LNCaP clone FGC (cell line): ENCODE measurements at places on chromosomes 1 and 21.

GRCh38 chr1:27527890-27528817, 38.2 kb upstream of the WASF2 start:
- DNase-seq, result no peak

DNA sequence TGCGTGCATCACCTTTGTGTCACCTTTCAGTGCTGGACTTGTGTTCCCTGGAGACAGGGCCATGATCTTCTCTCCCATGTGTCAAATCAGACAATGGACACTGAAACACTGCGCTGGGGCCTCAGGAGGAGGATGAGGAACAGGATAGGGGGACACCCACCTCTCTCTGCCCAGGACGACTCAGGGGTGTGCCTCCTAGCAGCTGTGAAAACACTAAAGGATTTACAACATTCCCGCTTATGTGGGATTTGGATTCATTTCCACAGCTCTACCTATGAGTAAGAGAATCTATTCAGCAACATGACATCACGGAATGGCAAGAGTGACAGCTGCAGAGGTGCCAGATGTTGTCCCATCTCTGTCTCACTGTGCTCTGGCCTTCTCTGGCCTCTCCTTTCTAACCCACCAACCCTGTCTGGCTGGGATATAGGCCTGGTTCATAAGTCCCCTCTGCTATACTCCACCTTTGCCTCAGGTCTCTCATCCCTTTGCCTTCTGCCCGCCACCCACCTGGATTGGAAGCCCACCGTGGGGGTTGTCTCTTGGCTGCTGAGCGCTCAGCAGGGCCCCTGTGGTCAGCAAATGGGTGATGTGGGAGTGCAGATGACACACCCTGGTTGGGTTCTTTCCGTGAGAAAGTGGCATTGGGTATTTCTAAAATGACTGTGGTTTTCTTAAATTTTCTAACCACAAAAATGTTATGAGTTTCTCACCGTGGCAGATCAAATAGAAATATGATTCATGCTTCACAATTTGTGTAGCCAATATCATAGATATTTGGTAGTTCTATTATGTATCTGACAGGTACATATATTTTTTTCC, 47.1 kb upstream of the TLR5 start:
- no peak for DNase-seq

DNA sequence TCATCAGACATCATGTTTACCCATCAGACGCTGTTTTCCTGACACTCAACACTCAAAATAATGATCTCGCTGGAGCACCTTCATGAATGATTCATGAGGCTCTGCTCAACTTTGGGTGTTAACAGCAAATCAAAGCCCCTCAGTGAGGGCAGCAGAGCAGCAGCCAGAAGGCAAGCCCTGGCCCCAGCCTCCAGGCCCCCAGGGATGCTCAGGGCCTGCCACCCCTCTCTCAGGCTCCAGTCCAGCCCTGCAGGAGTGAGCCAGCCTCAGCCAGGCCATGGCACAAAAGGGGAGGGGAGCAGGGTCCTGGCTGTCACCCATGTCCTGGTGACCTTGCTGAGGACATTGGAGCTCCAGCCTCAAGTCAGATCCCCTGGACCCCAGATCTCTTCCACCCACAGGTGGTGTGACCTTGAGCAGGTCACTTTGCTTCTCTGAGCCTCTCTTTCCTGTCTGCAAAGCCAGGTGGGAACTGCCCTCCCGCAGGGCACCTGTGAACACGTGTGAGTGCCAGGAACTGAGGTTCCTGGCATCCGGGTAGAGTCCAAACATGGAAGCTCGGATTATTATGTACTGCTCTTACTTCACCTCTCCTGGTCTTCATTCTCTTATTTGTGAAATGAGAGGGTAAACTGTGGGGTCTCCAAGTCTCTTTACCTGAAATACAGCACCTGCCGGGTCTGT, 161.6 kb upstream of the VAMP3 start:
- DNase-seq, result no peak

- no peak for DNase-seq
Observed at GRCh38 chr1:113027007-113027406, 46.0 kb upstream of the LRIG2 start.

GRCh38 chr1:185250063-185250462, 67.0 kb downstream of the IVNS1ABP start:
- DNase-seq, result no peak

DNA sequence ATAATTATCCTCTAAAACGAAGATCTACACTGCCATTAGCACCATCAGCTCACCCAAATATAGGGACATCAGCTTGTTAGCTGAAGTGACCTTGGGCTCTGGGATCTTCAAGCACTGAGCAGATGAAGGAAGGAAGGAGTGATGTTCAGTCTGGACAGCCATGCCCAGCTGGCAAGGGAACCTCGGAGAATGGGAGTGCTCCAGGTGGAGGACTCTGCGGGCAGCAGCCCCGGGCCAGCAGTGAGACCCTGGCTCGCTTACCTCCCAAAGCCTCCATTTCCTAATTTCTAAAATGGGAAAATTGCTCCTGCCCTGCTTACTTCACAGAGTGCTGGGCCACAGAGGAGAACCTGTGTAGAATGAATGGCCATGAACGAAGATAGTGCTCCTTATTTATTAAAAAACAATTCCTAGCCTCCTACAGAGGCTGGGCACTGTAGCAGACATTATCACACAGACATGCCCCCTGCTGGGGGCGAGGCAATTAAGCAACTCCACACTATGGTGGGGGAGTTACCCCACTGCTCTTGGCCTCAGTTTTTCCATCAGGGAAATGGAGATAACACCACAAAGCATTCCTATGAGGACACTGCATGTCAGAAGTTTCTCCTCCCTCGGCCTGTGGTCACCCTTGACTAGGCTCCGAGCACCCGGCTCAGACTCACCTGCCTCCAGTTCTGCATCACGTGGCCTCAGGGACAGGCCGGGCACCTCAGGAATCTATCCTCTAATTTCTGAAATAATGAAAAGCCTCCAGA, 117.6 kb downstream of the KCNN3 start:
- no peak for DNase-seq

- DNase-seq, result no peak
Observed at GRCh38 chr1:54417123-54417522, 10.9 kb upstream of the SSBP3 start.

- DNase-seq, result no peak
Observed at GRCh38 chr1:2194319-2194897, at the start of gene FAAP20. TSS of gene FAAP20 (minus strand) at chr1:2194772. CDS start at chr1:2194749, 23 bp downstream.

- DNase-seq, result no peak
Observed at GRCh38 chr1:16903054-16903453, 7.3 kb downstream of the RNU1-2 start.

DNA sequence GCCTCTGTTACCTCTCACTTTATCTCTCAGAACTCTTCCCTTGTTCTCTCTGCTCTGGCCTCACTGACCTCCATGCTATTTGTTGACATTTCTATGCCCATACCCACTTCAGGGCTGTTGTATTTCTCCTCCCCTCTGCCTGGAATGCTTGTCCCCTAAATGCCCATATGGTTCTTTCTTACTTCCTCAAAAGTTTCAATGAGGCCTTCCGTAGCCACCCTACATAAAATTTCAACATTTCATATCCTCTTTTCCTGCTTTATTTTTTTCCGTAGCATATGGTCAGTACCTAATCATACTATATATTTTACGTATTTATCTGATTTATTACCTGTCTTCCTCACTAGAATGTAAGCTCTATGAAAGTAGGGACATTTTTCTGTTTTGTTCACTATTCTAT, 47.1 kb upstream of the ZYG11A start:
- DNase-seq, result no peak

DNA sequence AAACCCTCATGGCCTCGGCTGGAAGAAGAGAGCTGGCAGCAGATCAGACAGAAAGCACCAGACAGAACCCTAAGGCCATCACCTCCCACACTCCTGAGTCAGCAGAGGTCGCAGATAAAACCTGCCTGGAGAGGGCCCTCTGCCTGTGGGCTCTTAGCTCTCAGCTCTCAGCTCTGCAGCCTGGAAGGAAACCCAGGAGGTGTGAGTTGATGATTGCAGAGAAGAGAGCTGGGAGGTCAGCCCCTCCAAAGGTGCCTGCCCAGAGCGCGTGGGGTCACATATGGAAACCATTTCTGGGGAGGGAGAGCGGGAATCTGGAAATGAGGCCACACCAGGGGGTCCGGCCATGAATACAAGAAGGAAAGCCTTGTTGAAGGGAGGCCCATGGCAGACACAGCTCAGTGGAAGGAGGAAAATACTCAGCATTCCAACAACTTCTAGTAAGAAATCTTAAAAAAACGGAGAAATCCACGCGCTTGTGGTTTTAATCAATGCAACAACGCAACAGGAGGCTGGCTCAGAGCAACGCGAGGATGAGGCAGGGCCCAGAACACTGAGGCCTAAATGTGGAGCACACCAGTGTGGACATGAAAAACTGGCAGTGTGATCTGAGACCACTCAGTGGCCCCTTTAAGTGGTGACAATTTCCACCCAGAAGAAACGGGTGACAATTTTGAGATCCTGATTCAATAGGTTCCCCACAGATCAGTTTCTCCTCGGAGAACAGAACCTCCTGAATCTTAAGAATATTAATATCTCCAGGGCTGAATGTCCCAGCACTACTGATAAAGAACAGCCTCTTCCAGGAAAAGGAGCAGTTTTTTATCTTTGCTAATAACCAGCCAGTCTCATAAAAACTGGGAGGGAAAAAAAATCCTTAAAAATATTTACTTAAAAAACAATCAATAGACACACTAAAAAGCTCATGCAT, 45.7 kb downstream of the PSMG1 start:
- DNase-seq, result no peak

DNA sequence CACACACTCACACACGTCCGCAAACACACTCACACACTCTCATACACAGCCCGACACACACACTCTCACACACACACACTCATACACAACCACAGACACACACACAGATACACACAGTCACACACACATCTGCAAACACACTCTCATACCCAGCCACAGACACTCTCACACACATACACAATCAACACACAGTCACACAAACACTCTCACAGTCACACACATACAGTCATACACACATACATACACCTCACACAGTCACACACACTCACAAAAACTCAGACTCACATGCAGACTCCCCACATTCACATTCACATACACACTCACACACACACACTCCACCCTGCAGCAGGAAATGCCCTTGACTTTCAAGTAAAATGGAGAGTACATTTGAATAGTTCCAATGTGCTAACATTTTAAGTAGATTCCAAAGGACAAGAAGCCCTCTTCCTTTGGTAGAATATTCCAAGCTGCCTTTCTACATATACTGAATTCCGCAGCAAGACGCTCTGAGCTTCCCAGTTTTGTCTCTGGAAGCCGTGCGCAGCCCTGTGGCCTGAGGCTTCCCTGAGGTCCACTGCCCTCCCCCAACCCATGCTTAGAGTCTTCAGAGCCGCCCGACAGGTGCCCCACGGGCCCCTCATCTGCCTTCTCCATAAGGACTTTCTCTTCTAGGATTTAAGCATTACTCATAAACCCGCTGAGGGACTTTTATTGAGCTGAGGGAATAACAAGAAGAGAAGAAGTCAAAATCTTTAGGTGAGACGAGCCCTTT, 9.7 kb downstream of the BATF3 start:
- DNase-seq, result no peak

- no peak for DNase-seq
Observed at GRCh38 chr1:170692866-170693575, 29.1 kb downstream of the PRRX1 start.

GRCh38 chr1:101379950-101380349, 143.1 kb downstream of the S1PR1 start:
- no peak for DNase-seq

DNA sequence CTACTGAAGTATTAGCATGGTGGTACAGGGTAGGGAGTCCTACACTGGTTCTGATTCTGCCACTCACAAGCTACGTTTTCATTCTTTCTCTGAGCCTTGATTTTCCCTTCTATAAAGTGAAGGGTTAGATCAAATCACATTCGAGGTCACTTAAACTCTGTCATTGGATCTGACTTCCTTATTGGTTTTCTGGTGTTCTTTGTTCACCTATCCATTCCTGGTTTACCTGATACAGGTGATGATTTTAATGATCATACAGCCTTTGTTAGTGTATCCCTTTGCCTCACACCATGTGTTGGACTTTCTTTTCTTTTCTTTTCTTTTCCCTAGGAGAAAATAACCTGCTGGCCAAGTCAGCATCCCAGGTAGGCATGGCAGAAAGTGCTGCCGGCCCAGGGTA, 74.8 kb downstream of the NOS1AP start:
- no peak for DNase-seq

- no peak for DNase-seq
Observed at GRCh38 chr1:183817576-183818288, 12.8 kb downstream of the RGL1 start.

DNA sequence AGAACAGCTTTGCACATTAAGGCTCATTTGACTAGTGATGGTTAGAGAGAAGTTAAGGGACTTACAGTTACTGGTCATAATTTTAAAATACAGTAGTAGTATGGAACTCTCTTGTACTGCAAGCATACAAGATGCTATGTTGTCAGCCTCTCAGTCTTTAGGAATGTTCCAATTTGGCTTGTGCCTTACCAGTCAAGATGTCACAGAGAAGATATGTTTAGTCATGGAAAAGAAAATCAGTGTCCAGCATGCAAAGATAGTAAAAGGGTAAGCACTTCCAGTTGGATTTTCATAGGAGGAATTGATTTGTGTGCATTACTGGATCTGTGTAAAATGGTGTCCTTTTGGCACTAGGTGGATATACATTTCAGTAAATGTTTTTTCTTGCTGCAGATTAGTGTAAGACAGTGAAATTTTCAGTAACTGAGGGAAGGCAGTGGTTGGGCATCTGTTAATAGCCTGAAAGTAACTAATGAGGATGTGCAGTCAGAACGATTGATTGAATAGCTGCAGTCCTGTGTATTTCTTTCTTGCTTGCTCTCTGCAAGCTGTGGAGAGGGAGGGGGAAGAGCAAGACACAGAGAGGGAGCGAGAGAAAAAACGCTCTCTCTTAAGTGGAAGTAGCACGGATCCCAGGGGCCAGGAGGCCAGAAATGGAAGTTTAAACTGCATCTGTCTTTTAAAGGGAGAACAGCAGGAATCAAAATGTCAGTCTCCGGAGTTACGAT, 108.2 kb downstream of the CLEC20A start:
- no peak for DNase-seq

DNA sequence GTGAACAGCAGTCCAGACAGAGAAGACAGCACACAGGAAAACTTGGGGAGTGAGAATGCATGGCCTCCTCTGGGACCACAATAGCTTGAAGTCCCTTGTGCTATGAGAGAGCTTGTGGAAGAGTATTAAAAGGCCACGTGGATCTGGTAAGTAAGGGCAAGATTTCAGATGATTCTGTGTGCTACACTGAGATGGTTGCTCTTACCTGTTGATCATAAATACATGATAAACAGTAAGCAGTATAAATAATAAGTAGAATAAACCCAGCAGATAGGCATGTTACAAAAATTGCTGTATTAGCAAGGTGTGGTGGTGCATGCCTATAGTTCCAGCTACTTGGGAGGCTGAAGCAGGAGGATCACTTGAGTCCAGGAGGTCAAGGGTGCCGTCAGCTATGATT, 150.4 kb upstream of the ZC3H11B start:
- DNase-seq, result no peak

DNA sequence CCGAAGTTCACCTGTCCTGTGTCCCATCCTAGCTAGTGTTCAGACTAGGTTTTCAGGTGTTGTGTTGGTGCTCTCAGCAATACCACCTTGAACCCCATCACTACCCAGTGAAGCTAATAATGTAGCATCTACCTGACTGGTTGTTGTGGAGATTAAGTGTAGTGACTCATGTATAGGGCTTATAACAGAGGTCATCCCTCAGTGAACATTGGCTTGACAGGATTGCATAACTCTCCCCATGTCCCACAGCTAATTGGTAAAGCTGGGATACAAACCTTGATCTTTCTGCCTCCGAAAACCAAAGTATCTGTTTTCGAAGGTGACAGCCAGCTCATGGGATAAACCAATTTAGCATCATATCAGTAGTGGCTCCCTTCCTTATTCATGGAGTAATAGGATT, 44.5 kb upstream of the TNR start:
- DNase-seq, result no peak
